ENCODE measurements at places on chromosomes 2 and 18. TPM values are rescaled to one million over a fixed set of nuclear protein-coding genes. Genes with fewer than 3 reads are reported as not detected.

DNA sequence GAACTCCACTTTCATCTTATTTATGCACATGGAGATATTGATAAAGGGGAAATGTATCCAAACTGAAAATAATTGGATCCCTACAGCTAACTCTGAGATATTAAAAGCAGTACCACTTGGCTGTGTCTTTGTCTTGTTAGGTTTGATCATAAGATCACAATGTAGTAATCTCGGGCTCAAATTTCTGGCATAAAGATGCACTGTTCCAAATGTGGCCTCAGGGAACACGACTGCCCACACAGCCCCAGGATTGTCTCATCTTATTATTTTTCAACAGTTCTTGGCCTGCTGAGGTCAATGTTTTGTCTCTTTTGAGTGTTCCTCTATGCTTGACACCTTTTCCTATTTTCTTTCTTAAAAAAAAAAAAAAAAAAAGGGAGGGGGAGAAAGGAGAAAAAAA, 114.1 kb downstream of the GBX2 start:
- no peak for DNase-seq

OR6B2 gene
- total RNA-seq = not detected

DNA sequence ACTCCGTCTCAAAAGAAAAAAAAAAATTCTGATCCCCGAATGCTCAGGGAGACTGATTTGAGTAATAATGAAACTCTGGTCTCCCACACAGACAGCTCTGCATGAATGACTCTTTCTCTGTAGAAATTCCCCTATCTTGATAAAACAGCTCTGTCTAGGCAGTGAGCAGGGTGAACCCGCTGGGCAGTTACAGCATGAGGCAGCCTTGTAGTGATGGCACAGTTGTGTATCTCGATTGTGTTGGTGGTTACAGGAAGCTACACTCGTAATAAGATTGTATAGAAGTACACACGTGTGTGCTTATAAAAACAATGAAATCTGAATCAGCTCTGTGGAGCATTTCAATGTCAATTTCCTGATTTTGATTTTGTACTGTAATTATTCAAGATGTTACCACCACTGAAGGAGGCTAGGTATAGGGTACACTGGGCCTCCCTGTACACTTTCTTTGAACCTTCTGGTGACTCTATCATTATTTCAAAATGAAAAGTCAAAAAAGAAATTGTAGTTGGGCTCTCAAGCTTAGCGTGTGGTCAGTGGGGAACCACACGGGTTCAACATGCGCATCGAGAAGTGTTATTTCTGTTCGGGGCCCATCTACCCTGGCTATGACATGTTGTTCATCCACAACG, 34.9 kb upstream of the ATP8B1 start:
- DNase-seq = peak; percentile 79

HAAO gene
- total RNA-seq = 1.2 TPM

DNA sequence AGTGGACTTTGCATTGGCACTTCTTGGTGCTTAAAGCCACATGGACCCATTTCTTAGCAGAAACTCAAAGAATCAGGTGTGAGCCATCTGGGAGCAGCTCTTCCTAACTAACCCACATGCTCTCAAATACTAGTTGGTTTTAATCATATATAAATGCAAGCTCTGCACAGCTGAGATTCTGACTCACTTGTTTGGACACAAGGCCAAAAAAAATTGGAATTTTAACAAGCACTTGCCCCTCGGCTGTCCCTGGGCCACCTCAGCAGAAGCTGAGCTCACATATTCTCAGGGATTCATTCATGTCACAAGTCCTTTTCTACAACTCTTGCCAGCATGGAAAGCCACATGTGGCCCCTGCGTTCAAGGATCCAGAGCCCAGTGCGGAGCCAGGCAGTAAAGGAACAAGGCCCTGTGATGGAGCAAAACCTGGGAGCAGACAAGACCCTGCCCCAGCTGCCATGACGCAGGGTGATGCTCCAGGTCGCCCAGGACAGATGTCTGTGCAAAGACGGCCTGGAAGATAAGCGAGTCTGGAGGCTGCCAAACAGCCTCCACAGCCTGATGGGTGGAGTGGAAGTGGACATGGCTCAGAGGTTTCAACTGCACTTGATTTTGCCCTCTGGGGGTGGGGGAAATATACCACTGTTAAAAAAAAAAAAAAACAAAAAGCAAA, 266.5 kb downstream of the EIPR1 start:
- DNase-seq = no peak

ALKAL2 gene
- not detected for total RNA-seq

TUBB8B gene
- not detected for total RNA-seq

EML6 gene
- 0.16 TPM for total RNA-seq

ZNF385B gene
- not detected for total RNA-seq

- DNase-seq = no peak
Measured at GRCh38 chr2:137638932-137639331, 325.3 kb upstream of the HNMT start.

GPR39 gene
- total RNA-seq = not detected

GRCh38 chr18:7512348-7512747, 54.8 kb upstream of the PTPRM start:
- DNase-seq = no peak

DNA sequence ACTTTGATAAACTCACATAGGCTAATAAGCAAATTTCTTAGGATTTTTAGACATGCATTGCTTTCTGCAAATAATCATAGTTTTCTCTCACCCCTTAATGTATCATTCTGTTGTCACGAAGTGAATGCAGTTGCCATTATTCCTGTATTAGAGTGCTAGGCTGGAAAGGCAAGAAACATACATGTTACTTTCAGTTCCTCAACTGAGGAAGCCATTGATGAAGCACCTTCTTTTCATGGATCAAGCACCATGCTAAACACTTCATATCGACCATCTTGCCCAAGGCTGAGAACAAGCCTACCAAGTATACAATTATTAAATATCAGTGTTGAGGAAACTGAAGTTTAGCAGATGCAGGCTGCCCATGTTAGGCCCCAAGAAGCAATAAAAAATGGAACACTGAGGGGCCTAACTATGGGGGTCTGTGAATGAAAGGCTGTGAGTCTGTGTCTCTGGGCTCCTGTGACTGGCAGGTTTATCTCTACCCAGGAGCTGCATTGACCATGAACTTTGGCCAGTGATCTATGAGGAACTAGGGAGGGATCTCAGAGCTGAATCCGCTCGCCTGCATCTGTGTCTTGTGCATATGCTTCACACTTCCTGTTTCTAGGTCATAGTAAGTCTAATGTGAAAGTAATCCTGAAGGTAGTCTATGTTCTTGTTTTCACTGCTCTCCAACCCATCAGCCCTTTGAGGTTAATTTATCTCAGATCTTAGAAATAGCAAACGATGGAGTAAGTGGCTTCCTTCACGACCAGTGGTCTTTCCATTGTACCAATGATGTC, 16.0 kb upstream of the TSPYL6 start:
- no peak for DNase-seq

- DNase-seq = no peak
Measured at GRCh38 chr2:226703514-226703913, 96.1 kb downstream of the IRS1 start.

DNA sequence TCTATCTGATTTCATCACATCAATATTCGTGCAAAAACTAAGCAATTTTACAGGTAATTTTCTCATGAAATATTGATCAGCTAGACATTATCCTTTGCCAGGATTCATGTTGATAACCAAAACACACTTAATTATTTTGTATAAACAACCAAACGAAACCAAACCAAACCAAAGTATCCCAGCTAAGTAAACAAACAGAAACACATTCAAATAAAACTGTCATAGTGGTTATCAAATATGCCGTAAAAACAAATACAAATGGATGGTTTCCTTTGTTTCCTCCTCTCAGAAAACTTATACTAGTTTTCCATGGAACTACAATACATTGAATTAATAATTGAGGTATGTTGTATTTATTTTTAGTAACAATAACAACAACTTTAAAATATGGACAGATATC, 777.4 kb downstream of the DSC3 start:
- no peak for DNase-seq

DNA sequence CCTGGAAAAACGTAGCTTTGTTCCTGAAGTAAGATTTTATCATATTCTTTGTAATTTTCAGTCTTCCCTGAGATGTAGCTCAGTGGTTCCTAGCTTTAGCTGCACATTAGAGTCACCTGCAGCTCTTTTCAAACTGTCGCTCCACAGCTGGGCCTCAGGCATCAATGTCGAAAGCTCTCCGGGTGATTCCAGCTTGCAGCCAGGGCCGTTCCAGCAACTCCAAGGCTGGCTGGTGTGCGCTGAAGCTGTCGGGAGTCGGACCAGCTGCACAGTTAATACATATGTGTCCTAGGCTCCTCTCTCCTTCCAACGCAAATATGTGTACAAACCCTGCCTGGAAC, 609 bp upstream of the ZNF2 start:
- DNase-seq = no peak

- no peak for DNase-seq
Measured at GRCh38 chr18:49841236-49842217, 28.2 kb upstream of the ACAA2 start.

DNA sequence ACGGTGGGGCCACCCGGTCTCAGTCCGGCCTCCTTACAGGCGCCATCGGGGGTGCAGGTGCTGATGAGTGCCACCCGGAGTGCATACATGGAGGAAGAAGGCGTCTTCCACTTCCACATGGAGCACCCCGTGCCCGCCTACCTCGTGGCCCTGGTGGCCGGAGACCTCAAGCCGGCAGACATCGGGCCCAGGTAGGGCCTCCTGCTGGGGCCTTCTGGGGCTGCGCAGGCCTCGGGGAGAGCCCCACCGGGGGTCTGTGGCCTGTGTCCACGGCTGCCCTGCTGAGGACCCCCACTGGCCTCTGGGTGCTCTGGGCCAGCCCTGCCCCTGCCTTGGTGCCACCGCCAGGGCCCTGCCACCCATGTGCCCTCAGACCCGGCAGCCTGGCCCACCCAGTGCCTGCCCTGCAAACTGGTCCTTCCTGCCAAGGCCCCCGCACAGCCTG, 4.8 kb downstream of the RNPEPL1 start:
- no peak for DNase-seq

- DNase-seq = no peak
Measured at GRCh38 chr18:24559526-24559925, 99.1 kb downstream of the HRH4 start.

DNA sequence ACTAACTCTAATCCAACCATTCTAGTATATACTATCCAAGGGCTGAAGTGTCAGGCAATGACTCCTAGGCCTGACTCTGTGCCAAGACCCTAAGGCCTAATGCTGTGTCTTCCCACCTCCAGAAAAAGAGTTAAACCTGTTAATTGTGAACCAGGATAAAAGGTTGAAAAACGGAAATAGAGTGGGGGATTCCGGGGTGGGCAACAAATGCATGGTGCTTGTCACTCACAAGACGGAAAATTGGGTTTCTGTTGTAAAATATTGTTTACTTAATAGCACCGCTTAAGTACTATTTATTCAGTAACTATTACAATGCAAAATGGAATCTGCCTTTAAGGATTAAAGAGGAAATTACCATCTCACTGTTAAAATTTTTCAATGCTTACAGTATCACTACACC, 3.2 kb downstream of the STK17B start:
- no peak for DNase-seq

GRCh38 chr2:74031221-74031620, 46.5 kb downstream of the TET3 start:
- DNase-seq = no peak

TEKT4 gene
- not detected for total RNA-seq

MARCHF4 gene
- total RNA-seq = not detected

STARD6 gene
- 0.23 TPM for total RNA-seq

DHX57 gene
- total RNA-seq = 20.3 TPM

DNA sequence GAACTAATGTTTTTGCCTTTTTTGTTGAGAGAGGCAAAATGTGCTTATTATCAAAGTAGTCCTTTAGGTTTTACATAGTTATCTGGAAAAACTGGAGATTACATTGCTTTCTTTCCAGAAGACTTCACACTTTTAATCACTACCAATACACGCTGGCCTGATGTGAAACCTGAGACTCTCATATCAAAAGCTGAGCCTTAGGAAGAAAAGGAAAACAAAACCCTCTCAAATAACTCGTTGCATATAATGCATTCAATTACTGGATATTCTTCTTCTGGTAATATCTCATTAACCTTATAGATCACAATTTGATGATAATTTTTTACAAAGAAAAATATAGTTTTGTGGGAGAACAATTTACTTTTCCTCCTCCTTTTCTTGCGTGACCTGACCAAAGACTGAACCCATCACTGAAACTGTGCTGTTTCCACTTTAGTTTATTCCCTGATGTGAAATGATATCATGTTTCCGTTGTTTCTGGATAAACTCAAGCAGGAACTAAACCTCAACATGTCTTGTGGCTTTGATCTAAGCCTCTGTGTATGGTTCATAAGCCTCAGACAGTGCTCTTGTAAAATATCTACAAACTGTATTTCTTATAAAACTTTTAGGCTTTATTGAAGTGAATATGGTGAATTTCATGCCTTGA, 332.4 kb downstream of the GULP1 start:
- DNase-seq = no peak

GRCh38 chr2:99822474-99823207, 319.7 kb downstream of the AFF3 start:
- no peak for DNase-seq
